ENCODE measurements at places on chromosomes 12 and 14. TPM values are rescaled to one million over a fixed set of nuclear protein-coding genes. Genes with fewer than 3 reads are reported as not detected.

The MMP14 gene
- 170 TPM for polyA plus RNA-seq

The KRT85 gene
- not detected for polyA plus RNA-seq

The RASSF9 gene
- polyA plus RNA-seq = 13.3 TPM

The PRDM4 gene
- polyA plus RNA-seq = 43.8 TPM

The SSPN gene
- polyA plus RNA-seq = 14.3 TPM

The SLC7A8 gene
- 82.9 TPM for polyA plus RNA-seq

The LRRC43 gene
- 3.6 TPM for polyA plus RNA-seq

The NRL gene
- polyA plus RNA-seq = 2.7 TPM

The SLC5A8 gene
- 28.2 TPM for polyA plus RNA-seq

The CABP1 gene
- polyA plus RNA-seq = 4.6 TPM

The TMED8 gene
- polyA plus RNA-seq = 20.0 TPM

The MDGA2 gene
- polyA plus RNA-seq = 2.3 TPM

The RNASE7 gene
- polyA plus RNA-seq = 0.42 TPM

The CCDC175 gene
- polyA plus RNA-seq = 0.43 TPM

DNA sequence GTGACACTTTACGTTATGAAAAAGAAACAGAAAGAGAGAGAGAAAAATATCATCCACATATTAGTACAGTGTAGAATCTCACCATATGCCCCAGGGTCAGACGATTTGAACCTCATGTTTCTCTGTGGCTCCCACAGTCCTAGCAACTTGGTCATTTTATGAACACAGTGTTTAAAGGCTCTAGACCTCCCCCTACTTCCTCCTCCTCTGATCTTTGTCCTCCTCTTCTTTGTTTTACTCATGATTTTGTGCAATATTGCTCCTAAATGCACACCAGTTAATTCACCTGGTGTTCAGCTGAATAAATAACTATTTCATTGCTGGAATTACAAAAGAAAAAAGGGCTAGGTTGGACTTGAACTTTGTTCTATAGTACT is 18.2 kb downstream of the GLT1D1 start:
- DNase-seq = no peak

- no peak for DNase-seq
Observed at GRCh38 chr12:29116414-29116813, 32.7 kb upstream of the FAR2 start.

- no peak for DNase-seq
Observed at GRCh38 chr14:89320381-89321000, 96.5 kb downstream of the FOXN3 start.

DNA sequence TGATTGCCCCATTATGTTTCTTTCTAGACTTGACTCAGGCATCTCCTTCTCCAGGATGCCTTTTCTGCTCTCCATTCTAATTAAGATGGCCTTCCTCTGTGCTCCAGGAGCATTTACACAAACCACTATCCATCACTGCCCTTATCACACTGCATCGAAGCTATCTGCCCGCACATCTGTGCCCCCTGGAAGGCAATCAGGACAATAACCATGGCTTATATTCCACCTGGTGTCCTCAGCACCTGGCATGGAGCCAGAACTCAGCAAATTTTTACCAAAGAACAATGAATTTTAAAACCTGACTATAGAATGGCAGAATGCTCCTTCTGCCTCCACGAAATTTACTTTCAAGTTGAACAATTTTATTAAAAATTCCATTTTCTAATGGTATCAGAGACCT is 465.8 kb downstream of the APAF1 start:
- no peak for DNase-seq

GRCh38 chr12:96878704-96879103 is 28.4 kb upstream of the NEDD1 start:
- no peak for DNase-seq

GRCh38 chr12:63795032-63795687 is 15.5 kb downstream of the RXYLT1 start:
- no peak for DNase-seq

- no peak for DNase-seq
Observed at GRCh38 chr12:52606581-52607218, 5.4 kb upstream of the KRT72 start.

GRCh38 chr14:51094901-51095853 is at the start of gene TRIM9:
TSS of gene TRIM9 (minus strand) at chr14:51095105. CDS start at chr14:51094939, 166 bp downstream.
- peak; percentile 93 for DNase-seq

DNA sequence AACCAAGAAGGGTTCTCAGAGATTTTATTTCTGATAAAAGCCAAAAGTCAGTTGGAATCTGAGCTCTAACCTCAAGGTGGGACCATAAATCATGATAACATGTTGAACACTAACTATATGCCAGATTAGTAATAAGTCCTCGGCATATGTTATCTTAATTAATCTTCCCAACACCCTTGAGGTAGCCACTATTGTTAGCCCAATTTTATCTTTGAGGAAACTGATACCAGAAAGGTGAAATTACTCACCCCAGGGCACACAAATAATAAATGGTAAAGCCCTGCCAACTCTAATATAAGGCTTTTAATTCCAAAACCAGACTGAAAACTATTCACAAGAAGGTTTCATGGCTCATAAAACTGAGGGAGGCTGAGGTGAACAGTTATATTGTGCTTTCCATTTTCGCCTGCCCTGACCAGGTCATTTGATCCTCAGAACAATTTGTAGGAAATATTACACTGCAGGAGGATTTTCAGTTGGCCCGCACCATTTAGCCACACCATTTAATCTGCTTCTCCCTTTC is 16.1 kb upstream of the NUAK1 start:
- DNase-seq = no peak

GRCh38 chr12:5439371-5439771 is 7.5 kb downstream of the NTF3 start:
- DNase-seq = no peak

- no peak for DNase-seq
Observed at GRCh38 chr12:7188562-7189397, 706 bp upstream of the PEX5 start.

DNA sequence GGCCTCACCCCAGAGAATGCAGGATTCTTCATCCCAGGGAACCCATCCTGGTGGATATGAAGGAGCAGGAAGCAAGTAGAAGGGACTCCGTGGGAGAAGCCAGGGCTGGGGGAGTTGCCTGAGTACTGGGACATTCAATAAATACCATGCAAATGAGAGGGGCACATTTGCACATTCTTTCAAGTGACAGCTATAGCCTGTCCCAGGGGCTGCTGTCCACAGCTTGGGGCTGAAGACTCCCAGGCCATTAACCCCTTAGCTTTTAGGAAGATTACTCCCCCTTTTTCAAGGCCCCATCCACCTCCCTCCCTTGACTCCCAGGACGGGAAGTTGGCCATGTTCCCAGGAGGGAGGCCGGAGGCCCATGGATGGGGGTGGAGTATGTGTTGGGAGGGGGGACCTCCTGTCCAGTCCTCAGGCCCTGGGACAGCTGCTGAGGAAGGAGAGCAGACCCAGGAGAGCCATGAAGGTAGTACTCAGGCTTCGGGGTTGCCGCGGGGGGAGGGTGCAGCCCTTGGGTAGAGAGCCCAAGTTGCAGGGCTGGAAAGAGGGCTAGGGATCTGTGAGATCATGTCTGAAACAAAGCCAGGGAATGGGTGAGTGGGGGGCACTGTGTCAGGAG is 974 bp upstream of the TNS2 start:
- DNase-seq = peak; percentile 73

DNA sequence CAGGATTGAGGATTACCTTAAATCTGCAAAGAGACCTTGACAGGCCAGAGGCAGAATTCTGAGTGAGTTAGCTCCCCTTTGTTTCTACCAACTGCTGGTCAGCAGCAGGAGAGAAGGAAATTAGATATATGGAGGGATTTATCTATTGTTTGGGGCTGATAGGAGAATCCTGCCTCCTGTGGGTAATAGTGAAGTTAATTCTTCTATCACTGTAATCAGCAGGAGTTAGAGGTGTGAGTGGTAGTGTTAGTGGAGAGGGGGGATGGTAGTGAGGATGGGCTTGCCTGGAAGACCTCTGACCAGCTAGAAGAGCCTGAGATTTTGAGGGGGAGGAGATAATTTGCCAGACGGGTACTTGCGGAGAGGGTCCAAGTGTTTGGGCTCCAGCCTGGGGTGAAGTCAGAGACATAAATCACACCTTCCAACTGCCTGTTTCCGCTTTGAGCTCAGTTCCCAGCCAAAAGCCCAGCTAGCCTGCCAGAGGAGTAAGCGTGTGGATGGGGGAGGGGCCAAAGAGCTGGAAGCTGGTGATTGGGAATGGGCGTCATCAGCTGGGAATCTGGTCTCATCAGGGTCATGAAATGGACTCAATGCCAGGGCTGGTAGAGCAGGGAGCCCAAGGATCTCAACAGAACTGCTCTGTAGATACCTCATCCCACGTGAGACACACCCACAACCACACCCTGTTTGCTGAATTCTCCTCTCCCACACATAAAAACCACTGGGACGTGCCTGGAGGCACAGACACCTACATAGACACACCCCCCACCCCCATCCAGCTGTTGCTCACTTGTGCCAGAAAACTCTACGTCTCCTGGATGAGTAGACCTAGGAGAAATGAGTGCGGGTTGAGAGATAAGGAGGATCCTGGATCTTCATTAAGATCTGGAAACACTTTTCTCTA is 13.1 kb upstream of the ITGA5 start:
- DNase-seq = peak; percentile 62

DNA sequence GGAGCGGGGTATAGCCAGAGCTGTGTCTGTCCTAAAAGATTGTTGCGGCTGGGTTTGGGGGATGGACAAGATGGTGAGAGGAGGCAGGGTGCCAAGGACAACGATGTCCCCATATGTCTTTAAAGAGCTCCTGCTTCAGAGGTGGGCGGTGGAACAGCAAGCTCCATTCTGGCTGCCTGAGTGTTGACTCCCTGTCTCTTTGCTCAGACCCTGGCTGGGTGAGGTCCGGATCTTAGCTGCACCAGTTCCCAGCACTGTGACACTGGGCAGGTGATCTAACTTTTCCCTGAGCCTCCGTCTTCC is 8.3 kb upstream of the WSCD2 start:
- no peak for DNase-seq

DNA sequence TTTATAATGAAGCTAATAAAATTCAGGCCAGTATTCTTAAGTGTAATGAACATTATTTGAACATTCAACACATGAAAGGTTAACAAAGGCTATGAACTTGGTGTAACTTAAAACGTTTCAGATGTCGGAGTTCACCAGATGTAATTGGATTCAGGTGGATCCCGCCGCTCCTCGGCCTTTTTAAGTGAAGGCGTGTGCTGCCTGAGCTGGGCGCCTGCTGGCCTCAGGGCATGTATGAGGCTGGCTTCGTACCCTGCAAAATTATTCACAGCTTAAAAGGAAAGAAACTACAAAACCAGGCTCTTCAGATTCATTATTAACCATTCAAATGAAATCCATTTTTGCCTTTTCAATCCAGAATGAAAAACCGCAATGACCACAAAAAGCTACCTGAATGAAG is 69.9 kb downstream of the WIF1 start:
- no peak for DNase-seq

- DNase-seq = no peak
Observed at GRCh38 chr12:28035500-28035899, 63.0 kb upstream of the PTHLH start.

DNA sequence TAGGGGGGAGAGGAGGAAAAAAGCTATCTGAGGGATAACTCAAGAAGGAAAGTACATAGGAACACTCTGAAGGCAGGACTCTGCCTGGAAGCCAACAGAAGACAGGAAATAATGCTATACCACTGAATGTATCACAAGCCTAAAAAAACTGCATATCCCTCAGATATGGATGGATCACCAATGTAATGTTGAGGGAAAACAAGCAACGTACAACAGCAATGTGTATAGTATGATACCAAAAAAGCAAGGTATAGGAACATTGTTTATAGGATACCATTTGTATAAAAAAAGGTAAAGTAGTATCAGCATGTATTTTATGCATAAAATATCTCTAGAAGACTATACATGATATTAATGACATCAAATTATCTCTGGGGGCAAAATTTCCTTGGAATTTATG is 3.4 kb downstream of the GLS2 start:
- no peak for DNase-seq

GRCh38 chr12:107494331-107494730 is 191.3 kb upstream of the PWP1 start:
- no peak for DNase-seq

DNA sequence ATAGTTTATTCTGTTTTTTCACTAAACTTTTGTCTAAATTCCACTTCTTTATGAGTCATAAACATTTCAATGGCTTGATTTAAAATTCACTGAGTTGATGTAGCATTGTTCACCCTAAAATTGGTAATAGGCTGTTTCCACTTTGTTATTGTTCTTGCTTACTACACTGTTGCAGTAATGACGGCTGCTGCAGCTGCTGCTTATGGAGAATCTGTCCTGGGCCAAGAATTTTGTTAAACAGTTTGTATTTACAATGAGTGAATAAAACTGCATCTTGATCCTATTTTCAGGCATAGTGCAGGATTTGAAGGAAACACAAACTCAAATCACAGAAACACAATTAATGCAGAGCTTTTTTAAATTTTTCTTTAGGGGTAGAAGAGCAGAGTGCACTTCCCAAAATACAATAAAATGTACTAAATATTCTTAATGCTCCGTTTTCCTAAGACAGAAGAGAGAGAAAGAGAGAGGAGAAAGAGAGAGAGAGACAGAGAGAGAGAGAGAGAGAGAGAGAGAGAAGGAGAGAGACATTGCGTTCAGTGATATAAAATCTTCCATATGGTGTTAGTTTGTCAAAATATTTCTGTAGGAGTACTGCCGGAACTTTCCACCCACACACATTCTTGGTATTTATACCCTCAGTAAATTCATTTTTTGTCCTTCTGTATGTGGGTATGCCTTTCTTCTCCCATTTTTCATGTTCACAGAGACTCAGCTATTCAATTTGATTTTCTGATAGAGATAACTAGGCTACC is 266.4 kb downstream of the LRFN5 start:
- DNase-seq = peak; percentile 8

DNA sequence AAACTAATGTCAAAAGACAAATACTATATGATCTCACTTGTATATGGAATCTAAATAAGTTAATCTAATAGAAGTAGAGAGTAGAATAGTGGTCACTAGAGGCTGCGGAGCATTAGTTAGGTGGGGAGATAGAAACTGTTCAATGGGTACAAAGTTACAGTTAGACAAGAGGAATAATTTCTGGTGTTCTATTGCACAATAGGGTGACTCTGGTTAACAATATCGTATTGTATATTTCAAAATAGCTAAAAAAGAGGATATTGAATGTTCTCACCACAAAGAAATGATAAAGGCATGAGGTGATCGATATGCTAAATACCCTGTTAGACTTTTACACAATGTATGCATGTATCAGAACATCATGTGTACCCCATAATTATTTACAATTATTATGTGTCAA is 42.9 kb downstream of the IGF1 start:
- DNase-seq = no peak

GRCh38 chr12:27221625-27222387 is 22.3 kb upstream of the STK38L start:
- no peak for DNase-seq

- no peak for DNase-seq
Observed at GRCh38 chr14:22478670-22479069, 110.4 kb downstream of the DAD1 start.

GRCh38 chr12:3048540-3048939 is 28.6 kb upstream of the TSPAN9 start:
- no peak for DNase-seq

DNA sequence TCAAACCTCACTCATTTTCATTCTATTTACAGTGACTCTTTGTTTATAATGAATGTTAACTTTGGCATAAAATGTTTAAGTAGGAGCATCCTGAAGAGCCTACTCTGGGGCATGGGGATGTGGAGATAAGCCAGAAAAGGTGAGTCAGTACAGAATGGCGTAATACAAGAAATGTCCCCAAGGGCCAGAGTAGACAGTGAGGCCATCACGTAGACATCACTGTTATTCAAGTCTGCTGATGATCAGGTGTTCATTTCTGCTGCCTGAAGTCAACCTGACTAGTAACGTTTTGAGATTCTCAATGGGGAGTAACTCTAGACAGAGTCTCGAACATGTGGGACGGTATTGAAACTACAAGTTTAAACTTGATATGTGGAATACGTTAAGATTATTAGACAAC is 47.6 kb upstream of the PKP2 start:
- DNase-seq = no peak
